Fibroblast of skin of left biceps (primary cell): ENCODE measurements at places on chromosomes 2 and 18.

DNA sequence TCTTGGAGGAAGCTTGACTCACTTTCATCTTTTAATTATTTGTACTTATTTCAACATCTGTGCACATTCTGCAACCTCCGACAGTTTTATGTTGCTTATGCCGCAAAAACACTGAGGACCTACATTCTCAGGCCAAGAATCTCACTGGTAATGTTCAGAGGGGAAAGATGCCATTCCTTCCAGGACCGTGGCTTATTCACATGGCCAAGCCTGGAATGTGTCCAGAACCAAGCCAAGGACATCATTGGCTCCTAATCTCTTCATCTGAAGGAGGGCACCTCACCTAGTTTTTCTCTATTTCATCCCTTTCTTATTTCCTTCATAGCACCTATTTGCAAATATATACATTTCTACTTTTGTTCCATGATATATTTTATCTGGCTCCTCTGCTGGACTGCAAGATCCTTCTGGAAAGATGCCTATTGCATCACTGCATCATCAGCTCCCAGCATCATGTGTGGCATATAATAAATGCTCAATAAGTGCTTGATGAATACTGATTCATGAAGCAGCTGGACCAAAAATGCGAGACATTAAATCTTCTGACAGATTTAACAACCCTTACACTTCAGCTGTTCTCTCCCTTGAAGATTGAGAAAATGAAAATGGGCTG lies 377.1 kb downstream of the TNS1 start:
- DNase-seq: peak; percentile 68

DNA sequence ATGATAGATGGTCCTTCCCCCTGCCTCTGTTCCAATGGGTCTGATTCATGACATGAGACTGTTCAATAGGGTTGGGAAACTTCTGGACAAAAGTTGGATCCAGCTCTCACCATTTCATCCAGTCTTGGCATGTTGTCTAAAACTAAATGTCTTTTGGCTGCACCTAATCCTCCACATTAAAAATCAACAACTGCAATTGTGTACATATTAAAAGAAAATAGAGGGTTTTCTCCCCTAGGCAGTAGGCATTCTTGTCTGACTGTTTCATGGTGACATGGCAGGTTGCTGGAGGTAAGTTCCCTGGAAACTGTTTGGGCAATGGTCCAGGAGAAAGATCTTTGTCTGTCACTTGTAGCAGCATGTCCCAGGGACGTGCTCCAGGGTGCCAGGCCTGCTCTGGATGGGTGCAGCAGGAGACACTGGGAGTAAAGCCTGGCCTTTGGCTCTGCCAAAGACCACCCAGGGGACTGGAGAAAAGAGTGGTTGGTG lies 135.8 kb downstream of the TCF4 start:
- no peak for DNase-seq

- no peak for DNase-seq
These were observed 64.0 kb downstream of the CCNT2 start for GRCh38 chr2:134982603-134983002.

- DNase-seq: no peak
These were observed 759.6 kb upstream of the NRXN1 start for GRCh38 chr2:51791496-51791895.

DNA sequence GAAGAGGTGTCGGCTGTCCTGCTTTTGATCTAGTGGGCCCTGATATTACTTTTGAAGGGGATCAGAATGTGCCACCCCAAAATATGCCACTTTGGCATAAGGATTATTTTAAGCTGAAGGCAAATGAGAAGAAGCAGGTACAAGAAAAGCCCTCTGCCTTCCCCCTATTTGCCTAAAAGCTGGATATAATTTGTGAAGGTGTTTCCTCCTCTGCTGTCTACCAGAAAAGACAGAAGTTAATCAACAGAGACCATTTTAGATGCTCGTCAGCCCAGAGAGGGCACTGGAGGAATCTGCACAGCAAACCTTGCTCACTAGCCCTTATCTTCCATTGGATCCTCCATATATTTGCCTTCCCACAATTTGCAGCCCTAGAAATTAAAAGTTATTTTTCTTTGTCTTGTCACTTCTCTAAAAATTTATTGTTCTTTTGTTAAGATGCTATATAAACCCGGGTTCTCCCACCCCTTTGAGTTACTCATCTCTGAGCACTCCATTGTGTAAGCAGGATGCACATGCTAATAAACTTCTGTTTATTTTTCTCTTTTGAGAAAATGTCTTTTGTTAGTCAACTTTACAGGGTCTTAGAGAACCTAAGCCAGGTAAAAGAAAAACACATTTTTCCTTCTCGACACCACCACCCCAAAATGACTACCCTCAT lies 163.2 kb upstream of the SLC1A4 start:
- no peak for DNase-seq

GRCh38 chr2:230423851-230424458 lies 8.0 kb downstream of the SP100 start:
- DNase-seq: no peak

DNA sequence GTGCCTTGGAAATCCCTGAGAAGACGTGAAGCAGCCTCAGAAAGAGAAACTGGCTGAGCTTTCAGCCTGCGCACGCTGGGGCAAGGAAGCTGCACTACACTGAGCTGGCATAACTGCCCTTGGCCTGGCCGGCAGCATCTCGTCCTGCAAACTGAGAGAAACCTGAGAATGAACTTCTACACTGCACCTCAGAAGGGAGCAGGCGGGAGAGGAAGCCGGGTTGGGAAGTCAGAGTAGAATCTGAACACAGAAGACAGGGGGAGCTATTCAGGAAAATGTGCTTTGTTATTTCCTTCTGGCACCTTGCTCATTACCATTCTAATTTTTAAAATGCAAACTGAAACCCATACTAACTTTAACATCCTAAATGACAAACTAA lies 70.9 kb downstream of the ZEB2 start:
- no peak for DNase-seq

DNA sequence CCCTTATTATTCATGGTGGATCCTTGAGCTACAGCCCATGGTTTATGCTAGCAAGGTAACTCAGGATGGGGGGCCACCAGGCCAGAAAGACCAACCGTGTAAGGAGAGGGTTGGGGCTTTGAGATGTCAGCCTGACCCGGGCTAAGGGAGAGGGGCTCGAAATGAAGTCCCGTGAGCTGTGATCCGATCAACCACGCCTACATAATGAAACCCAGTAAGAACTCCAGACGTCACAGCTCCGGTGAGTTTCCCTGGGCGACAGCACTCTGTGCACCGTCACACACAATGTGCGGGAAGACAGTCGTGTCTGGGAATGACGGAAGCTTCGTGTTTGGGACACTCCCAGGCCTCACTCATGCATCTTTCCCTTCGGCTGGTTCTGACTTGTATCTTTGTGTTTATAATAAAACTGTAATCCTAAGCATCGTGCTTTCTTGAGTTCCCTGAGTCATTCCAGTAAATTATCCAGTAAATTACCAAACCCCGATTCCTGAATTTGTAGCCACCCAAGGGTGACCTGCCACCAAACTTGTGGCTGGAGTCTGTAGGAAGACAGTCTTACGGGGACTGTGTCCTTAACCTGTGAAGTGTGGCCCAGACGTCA lies 44.2 kb downstream of the CYP27C1 start:
- DNase-seq: no peak

GRCh38 chr2:142306131-142306530 lies 175.3 kb upstream of the LRP1B start:
- no peak for DNase-seq

DNA sequence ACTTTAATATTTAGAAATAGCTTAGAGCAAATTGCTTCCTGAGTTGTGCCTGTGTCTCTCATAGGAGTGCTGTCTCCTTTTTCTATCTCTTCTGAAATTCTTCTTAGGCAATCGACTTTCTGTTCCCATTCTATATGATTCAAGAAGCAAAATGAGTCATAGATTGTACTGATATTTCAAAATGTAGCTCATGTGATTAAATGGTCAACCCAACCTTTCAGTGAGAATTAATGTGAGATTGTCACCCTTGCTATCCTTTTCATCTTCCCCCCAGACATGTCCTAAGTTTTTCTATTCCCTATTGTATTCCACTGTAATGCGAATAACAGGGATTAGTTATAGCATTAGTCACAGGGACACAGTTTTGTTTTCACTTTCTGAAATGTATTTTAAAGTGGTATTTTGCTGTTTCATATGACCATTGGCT lies 413.6 kb downstream of the THSD7B start:
- DNase-seq: no peak

DNA sequence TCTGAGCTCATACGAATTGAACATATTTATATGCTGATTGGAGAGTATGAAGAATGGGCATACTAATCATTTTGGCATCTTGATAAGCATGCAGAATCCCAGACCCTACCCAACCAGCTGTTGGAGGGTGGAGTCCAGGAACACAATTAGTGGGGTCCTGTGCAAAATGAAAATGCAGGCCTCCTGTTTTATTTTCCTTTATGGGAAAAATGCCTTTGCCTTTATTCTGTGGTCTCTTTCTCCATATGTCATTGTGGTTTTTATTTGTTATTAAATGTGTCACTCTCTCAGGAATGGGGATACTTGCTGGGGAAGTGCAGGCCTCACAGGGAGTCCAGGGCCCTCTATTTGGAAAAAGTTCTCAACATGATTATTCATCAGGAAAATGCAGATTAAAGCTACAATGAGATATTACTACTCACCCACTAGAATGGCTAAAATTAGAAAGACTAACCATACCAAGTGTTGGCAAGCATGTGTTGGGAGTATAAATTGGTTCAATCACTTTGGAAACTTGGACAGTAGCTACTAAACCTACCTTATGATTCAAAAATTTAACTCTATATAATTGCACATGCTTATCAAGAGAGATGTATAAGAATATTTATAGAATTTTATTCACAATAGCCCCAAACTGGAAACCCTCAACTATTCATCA lies 223.1 kb upstream of the FBXO11 start:
- no peak for DNase-seq

DNA sequence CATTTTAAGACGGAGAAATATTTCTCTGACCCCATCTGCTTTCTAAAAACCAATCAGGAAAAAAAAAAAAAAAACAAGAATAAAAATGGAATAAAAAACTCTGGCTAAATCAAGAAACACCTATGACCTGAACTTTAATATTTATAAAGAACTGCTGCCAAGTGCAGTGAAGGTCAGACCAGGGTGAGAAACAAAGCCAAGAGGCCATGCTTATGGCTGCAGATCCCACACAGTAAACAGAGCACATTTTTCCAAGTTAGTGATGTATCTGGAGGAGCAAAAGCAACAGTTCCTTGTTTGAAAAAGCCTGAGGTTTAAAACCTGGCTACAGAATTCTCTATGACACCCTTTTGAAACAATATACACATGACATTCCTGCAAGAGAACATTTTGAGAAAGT lies 242.3 kb downstream of the SRBD1 start:
- no peak for DNase-seq

- no peak for DNase-seq
These were observed 31.5 kb upstream of the LGALSL start for GRCh38 chr2:64422466-64422865.

DNA sequence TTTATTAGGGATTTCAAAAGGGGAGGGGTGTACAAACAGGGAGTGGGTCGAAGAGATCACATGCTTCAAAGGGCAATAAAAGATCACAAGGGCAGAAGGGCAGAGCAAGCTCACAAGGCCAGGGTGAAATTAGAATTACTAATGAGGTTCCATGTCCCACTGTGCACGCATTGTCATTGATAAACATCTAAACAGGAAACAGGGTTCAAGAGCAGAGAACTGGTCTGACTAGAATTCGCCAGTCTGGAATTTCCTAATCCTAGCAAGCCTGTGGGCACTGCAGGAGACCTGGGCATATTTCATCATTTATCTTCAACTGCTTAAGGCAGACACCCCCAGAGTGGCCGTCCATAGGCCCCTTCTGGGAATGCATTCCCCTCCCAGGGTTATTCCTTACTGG lies 408.2 kb downstream of the ZNF804A start:
- no peak for DNase-seq

GRCh38 chr2:197042739-197043196 lies 116.3 kb upstream of the PGAP1 start:
- DNase-seq: no peak
